MV-4-11 (cell line): ENCODE measurements at places on chromosomes 7 and 10.

DNA sequence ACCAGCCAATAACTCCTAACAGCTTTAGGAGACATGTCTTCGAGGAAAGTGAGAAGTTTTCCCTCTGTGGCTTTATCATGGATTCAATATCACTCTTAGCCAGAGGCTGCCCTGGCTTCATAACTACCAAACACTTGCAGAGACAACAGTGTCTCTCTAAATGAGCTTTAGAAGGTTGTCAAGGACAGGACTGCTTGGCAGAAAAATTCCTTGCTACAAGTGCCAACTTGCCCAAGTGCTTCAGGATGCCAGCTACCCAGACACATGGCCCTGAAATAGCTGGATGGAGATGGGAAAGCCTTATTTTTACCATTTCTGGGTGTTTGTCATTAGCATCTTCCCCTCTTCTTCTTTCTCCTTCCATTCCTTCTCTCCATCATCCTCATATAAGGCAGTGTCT is 137.1 kb upstream of the MDFIC start:
- DNase-seq, result no peak

GRCh38 chr7:125834421-125834820 is 904.8 kb upstream of the POT1 start:
- no peak for DNase-seq

DNA sequence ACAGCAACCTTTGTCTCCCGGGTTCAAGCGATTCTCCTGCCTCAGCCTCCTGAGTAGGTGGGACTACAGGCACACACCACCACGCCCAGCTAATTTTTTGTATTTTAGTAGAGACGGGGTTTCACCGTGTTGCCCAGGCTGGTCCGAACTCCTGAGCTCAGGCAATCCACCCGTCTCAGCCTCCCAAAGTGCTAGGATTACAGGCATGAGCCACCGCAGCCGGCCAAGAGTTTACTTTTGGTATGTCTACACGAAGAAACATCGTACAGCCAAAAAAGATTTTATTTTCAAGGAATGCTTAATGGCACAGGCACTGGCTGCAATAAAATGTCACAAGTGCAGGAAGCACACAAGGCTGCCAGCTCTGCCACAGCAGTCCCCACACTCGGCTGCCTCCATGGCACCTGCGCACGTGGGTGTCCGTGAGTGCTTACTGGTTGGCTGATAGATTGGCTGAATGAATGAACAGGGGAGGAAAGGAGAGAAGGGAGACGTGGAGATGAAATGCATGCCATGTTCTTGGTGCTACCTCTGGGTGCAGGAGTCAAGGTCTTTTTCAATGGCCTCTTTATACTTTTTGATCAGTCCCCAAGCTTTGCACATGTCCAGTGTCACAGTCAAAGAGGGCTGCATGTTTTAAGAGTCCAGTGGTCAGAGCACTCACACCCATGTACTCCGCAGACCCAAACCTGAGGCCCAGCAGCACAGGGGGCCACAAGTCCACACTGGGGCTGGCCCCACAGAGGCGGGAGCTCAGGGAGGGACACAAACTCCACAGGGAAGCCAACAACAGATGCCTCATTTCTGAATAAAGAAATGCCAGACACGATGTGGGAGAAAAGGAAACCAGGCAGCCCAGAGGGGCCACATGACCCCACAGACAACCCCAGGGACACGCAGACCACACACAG is 198.2 kb downstream of the MAD1L1 start:
- no peak for DNase-seq

- no peak for DNase-seq
Measured at GRCh38 chr10:4677296-4678021, 148.5 kb upstream of the AKR1E2 start.
